Sigmoid colon (tissue), 7 donors: ENCODE measurements at places on chromosomes 3 and 15. TPM values are rescaled to one million over a fixed set of nuclear protein-coding genes. Genes with fewer than 3 reads are reported as not detected.

GRCh38 chr3:174949523-174949922 lies 90.4 kb downstream of the NAALADL2 start:
- no peaks in the 10 kb centered on the region for H3K27me3 ChIP-seq
- no peak overlapping the region for H3K4me3 ChIP-seq
- no peak overlapping the region for H3K27ac ChIP-seq
- no peaks in the 10 kb centered on the region for H3K36me3 ChIP-seq
- no peak for DNase-seq
- peaks cover 15% of the 10 kb centered on the region for H3K4me1 ChIP-seq

DNA sequence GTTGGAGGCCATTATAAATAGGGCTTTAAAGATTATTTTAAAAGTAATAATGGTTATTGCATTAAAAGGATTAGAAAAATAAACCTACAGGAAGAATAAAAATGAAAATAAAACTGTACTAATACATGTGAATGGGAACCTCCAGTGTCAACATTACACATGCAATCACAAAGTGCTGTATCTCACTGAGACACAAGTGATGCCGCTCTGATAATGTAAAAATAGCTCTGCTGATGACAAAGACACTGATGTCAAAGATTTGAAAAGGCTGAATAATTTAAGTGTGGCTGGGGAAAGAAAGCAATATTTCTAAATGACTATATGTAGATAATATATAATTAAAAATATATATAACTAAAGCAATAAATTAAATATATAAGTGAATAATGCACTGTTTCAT lies 129.1 kb upstream of the RAP2B start:
- no peak for DNase-seq
- no peak overlapping the region for H3K4me3 ChIP-seq
- H3K36me3 ChIP-seq = no peaks in the 10 kb centered on the region
- no peaks in the 10 kb centered on the region for H3K4me1 ChIP-seq
- no peak overlapping the region for H3K27ac ChIP-seq
- no peaks in the 10 kb centered on the region for H3K27me3 ChIP-seq

- peak overlapping the region; percentile 21 for H3K27ac ChIP-seq
- H3K36me3 ChIP-seq = no peaks in the 10 kb centered on the region
- no peak for DNase-seq
- H3K27me3 ChIP-seq = no peaks in the 10 kb centered on the region
- peaks cover 3% of the 10 kb centered on the region for H3K4me1 ChIP-seq
These were observed 522.4 kb upstream of the ADAMTS9 start for GRCh38 chr3:65210026-65210814.

PSMD6 gene
- total RNA-seq = 60.6 TPM

FBXW12 gene
- not detected for total RNA-seq

CYP1A2 gene
- total RNA-seq = not detected
